ENCODE measurements at places on chromosomes 2 and 18.

- no peak for DNase-seq
These were observed 202.1 kb upstream of the UBE2E3 start for GRCh38 chr2:180778291-180778690.

GRCh38 chr2:125408874-125409538 is 1247.0 kb upstream of the GYPC start:
- DNase-seq = no peak

DNA sequence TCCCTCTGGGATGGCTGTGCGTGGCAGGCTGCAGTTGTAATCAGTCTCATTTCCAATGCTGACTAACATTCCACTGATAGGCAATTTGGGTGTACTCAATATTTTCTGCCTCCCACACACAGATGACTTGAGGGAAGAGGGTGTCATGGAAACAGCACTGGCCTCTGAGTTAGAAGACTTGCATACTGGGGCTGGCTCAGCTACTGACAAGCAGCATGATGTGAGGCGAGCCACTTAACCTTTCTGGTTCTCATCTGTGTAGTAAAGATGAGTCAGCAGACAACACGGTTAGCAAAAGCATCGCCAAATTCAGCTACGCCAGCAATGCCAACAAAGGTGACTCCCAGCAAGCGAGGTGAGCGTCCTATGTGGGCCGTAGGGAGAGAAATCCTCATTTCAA is 73.5 kb downstream of the COLEC12 start:
- no peak for DNase-seq

- DNase-seq = no peak
These were observed 16.4 kb upstream of the ZNF385B start for GRCh38 chr2:179877601-179878364.

DNA sequence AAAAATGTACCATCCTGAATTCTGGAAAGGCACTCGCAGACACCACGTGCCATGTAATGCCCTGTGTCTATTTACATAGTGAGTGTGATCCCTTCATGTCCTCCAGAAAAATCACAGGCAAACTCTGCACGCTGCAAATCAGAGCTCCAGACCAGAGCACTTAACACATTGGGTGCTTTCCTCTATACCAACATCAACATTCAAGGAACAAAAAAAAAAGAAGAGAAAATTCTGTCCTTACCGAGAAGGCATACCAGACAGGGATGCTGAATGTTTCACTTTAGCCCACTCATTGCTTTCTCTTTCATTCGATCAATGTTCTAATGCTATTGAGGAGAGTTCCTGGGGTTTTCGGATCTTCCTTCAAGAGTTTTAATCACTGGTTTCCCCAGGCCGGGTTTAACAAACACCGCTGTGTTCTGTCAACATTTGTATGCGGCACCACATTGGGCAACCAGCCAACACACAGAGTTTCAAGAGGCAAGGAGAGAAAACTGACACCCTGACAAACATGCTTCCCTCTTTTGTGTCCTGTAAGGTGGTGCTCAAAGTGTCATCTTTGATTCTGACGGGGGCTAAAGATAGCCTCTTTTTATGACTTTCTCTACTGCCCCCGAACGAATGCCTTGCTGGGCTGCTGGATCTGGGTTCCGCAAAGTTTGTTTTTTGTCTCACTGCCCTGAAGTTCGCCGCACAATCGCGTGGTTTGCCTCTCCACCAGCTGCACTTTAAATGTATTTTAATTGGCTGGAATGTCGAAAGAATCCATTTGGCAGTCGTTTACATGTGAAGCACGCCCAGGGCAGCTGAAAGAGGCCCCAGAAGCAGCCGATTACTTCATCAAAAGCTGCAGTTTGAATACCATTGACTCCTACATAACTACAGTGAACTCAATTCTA is 106.4 kb upstream of the NCKAP5 start:
- no peak for DNase-seq

All from activated T-cell treated with anti-CD3 and anti-CD28 coated beads for 24 hours (primary cell).